ENCODE measurements at places on chromosomes 2 and 18.

- DNase-seq = no peak
Observed at GRCh38 chr2:53452400-53452799, 315.2 kb upstream of the CHAC2 start.

DNA sequence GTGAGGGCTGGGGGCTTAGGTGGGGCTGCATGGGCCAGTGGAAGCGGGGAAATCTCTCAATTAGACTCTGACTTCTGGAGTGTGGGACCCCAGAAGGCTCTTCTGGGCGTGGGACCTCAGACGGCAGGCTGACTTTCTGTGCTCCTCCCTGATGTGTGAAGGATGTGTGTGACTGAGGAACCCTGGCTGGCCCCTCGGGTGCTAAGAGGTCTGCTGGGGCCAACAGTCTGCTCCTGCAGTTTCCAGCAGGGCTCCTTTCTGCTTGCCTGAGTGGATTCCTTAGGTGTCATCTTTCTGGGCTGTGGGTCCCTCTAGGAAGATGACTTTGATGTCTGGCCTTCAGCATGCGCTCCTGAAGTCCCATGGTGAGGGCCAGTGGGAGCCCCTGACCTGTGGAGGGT is 167.5 kb downstream of the DYSF start:
- DNase-seq = no peak

GRCh38 chr18:12287684-12288402 is 20.2 kb upstream of the TUBB6 start:
- DNase-seq = no peak

GRCh38 chr2:38743672-38744398 is 7.3 kb downstream of the SRSF7 start:
- no peak for DNase-seq

- no peak for DNase-seq
Observed at GRCh38 chr18:36817039-36817438, 11.8 kb downstream of the TPGS2 start.

- no peak for DNase-seq
Observed at GRCh38 chr2:222907790-222908441, 47.1 kb downstream of the ACSL3 start.

GRCh38 chr2:39604866-39605265 is 60.9 kb upstream of the TMEM178A start:
- no peak for DNase-seq

DNA sequence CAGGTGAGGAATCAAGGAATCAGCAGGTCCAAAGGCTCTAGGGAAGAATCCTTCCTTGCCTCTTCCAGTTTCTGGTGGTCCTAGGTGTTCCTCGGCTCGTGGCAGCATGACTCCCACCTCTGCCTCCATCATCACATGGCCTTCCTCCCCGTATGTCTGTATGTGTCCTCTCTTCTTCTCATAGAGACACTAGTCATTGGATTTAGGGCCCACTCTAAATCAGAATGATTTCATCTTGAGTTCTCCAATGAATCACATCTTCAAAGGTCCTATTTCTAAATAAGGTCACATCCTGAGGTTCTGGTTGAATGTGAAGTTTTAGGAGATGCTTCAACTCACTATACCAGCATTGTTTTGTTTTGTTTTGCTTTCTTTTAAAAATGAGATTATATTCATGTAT is 11.1 kb upstream of the AGFG1 start:
- no peak for DNase-seq

DNA sequence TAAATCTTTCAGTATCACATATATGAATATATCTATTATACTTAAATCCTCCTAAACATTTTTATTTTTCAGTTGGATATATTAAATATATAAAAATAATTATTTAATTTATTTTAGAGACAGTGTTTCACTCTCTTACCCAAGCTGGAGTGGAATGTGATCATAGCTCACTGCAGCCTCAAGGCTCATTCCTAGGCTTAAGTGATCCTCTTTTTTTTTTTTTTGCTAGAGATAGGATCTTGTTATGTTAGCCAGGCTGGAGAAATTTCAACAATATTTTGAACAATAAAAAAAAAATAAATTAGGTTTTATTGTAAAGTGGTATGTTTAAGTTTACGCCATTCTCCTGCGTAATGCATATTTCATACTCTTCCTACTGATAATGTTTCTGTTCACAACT is 4.2 kb downstream of the SPAST start:
- DNase-seq = no peak

DNA sequence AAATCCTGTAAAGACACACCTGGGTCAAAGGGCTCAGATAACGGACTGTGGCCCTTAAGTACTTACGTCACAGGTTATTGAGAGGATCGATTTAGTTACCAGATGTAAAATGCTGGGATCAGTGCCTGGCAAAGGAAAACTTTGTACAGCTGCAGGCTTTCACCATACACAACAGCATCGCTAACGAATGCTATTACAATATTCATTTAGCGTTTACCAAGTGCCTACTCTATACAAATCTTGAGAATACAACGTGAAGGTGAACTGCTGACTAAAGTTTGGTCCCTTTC is 619 bp upstream of the MSH6 start:
- DNase-seq = no peak

DNA sequence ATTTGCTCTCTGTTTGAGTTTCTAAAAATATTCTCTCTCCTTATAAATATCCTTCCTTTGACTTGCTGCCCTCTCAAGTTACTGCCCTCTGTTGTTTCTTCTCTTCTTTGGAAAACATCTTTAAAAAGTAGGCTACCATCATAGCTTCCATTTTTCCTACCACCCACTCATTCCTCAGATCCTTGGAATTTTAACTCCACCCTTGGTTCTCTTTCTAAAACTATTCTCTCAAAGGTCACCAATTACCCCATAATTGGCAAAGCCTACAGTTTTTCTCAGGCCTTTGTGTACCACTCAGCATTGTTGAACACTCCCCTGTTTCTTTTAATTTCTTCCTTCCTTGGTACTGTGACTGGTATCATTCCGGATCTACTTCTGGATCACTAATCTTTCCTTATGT is 43.0 kb upstream of the ITGAV start:
- no peak for DNase-seq

- DNase-seq = no peak
Observed at GRCh38 chr2:182509-183122, 81.2 kb downstream of the SH3YL1 start.

GRCh38 chr2:28447943-28448792 is 47.7 kb upstream of the PLB1 start:
- DNase-seq = no peak

Measured in GM06990 (cell line).